ENCODE measurements at places on chromosomes 12 and 14. TPM values are rescaled to one million over a fixed set of nuclear protein-coding genes. Genes with fewer than 3 reads are reported as not detected.

DNA sequence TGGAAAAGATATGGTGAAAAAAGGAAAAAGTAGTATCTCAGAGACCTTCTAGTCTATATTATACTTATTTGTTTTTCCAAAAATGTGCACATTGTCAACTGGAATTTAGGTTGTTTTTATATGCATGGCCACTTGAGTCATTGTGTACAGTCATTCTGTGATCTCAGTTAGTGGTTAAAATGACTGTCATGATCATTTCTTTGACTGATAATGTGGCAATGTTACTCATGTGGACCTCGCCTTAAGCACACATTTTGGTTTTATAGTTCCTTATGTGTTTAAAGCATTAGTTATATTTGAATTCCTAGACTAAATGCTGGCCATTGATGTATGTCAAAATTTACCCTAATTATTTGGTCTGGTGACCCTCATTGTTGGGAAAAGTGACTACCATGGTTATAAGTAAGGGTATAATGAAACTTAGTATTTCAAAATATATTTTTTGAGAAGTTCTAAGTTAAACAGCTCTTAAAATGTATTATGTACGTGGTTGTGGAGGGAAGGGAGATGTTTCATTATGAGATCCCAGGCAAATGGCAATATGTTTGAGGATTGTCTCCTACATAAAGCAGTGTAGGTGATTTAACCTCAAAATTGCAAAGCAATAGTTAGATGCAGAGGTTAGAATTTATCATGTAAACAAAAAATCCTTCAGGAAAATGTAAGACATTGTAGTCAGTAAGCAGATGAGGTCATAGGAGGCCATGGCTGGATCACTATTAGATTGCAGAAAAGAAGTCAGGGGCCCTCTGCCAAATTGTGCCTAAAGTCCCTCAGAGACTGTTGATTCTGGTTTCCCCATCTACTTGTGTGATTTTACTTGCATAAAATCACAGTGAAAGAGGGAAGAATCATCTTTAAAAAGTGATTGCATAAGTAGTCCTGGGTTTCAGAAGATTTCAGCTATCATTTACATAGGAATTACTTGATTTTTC, 17.5 kb downstream of the PNMA1 start:
- H3K36me3 ChIP-seq: peaks cover 47% of the 10 kb centered on the region
- no peaks in the 10 kb centered on the region for H3K4me1 ChIP-seq
- H3K27me3 ChIP-seq: no peaks in the 10 kb centered on the region
- H3K27ac ChIP-seq: no peak overlapping the region
- H3K4me3 ChIP-seq: no peak overlapping the region

The NFATC4 gene
- 39.9 TPM for total RNA-seq

GRCh38 chr12:111842556-111843396, 748 bp downstream of the MAPKAPK5 start:
- H3K36me3 ChIP-seq: peaks cover 24% of the 10 kb centered on the region
- H3K4me1 ChIP-seq: peaks cover 51% of the 10 kb centered on the region
- H3K27ac ChIP-seq: peak overlapping the region; percentile 93
- no peaks in the 10 kb centered on the region for H3K27me3 ChIP-seq
- no peak for DNase-seq
- peak overlapping the region; percentile 100 for H3K4me3 ChIP-seq

GRCh38 chr12:126084480-126084879, 1019.2 kb downstream of the AACS start:
- H3K27me3 ChIP-seq: no peaks in the 10 kb centered on the region
- no peaks in the 10 kb centered on the region for H3K36me3 ChIP-seq
- no peaks in the 10 kb centered on the region for H3K4me1 ChIP-seq
- no peak for DNase-seq
- no peak overlapping the region for H3K4me3 ChIP-seq

DNA sequence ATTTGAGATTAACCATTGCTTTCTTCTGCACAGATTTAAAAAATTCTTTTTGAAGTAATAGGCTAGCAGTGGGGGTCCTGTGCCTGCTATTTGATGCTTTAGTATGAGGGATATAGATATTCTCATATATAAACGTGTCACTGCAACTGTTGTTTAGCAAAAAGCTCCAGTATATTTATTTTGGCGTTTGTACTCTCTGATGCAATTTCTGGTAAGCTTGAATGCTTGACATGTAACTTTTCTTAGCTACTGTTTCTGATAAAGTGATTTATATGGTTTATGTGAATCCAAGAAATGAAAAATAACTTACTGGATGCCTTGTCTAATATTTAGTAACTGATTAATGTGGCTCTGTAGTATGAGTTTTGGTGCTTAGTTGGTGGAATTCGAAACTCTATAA, 77.1 kb downstream of the TTLL5 start:
- H3K27me3 ChIP-seq: no peaks in the 10 kb centered on the region
- no peak overlapping the region for H3K4me3 ChIP-seq
- no peaks in the 10 kb centered on the region for H3K4me1 ChIP-seq
- H3K36me3 ChIP-seq: peaks cover 36% of the 10 kb centered on the region
- DNase-seq: no peak

DNA sequence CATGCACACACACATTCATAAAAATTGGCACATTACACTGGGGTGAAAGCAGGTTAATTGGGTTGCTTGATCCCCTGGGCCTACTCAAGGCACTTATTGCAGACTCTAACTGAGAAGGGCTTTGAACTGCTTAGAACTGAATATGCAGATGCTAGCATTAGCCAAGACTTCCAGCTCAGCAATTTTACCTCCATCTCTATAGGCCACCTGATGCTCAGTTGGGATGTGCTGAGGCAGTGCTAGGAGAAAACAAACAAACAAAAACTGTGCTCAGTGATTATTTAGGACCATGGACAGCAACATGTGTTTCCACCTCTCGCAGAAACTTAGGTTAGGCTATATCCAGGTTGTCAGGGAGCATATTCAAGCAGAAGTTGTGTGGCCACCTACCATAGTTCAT, 124.8 kb upstream of the WSCD2 start:
- no peak overlapping the region for H3K4me3 ChIP-seq
- no peak overlapping the region for H3K27ac ChIP-seq
- DNase-seq: peak; percentile 60
- no peaks in the 10 kb centered on the region for H3K4me1 ChIP-seq
- H3K36me3 ChIP-seq: no peaks in the 10 kb centered on the region
- no peaks in the 10 kb centered on the region for H3K27me3 ChIP-seq

- H3K4me3 ChIP-seq: no peak overlapping the region
- no peaks in the 10 kb centered on the region for H3K36me3 ChIP-seq
- no peak overlapping the region for H3K27ac ChIP-seq
- DNase-seq: no peak
These were observed 2.6 kb downstream of the CD69 start for GRCh38 chr12:9758119-9758518.

The ADAMTS20 gene
- not detected for total RNA-seq
